ENCODE measurements at places on chromosomes 2 and 18. TPM values are rescaled to one million over a fixed set of nuclear protein-coding genes. Genes with fewer than 3 reads are reported as not detected.
A peak's percentile ranks its signal among the peaks of the same experiment; 100 is the strongest.

DNA sequence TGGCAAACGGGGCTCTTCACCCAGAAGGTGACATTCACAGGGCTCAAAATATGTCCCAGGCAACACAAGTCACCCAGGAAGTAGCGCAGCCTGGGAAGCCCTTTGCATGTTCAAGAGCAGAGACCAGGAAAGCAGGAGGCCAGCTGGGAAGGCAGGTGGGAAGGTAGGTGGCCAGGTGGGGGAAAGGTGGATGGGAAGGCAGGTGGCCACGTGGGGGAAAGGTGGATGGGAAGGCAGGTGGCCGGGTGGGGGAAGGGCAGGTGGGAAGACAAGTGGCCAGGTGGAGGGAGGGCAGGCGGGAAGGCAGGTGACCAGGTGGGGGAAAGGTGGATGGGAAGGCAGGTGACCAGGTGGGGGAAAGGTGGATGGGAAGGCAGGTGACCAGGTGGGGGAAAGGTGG, 102.7 kb downstream of the ZNF516 start:
- H3K27me3 ChIP-seq, result no peaks in the 10 kb centered on the region
- H3K4me3 ChIP-seq, result no peak overlapping the region
- H3K4me1 ChIP-seq, result no peaks in the 10 kb centered on the region
- no peak for DNase-seq

GRCh38 chr2:130763405-130763804, 8.1 kb downstream of the AMER3 start:
- DNase-seq, result no peak
- H3K4me3 ChIP-seq, result no peak overlapping the region
- no peaks in the 10 kb centered on the region for H3K36me3 ChIP-seq
- no peak overlapping the region for H3K27ac ChIP-seq

DNA sequence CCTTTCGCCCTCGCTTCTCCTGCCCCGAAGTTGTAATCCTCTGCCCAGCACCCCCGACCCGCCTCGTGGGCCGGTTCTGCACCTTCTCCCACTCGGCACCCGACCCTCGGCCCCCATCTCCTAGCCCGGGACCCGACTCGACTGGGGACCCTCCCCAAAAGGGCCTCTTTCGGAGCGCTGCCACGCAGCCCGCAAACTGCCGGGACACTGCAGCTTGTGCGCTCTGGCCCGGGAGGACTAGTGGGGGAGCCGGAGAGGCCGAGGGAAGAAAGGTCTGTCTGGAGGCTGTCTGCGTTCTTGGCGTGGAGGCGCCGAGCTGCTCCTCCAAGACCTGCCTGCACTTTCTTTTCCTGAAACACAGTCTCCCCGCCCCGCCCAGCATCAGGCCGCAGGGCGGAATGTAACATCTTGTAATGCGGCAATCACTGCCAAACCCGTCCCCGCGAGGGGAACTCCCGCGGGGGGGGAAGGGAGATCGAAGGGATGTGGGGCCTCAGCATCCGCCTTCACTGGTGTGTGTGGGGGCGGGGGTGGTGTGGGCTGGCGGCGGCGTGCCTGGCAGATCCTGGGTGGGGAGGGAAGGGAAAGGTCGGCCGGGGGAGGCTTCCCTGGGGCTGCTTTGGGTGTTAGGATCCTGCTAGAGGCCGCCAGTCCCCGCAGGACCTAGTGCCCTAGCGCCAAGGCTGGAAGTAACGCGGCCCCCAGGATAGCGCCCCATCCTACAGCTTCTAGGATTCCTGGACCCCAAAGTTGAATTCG, 7.4 kb downstream of the DLX2 start:
- DNase-seq, result peak; percentile 70
- peaks cover 73% of the 10 kb centered on the region for H3K27me3 ChIP-seq
- H3K4me1 ChIP-seq, result peaks cover 13% of the 10 kb centered on the region
- H3K36me3 ChIP-seq, result no peaks in the 10 kb centered on the region
- no peak overlapping the region for H3K27ac ChIP-seq

- no peak overlapping the region for H3K4me3 ChIP-seq
- no peaks in the 10 kb centered on the region for H3K36me3 ChIP-seq
- DNase-seq, result no peak
- H3K27ac ChIP-seq, result no peak overlapping the region
Observed at GRCh38 chr18:10120622-10121021, 206.8 kb downstream of the VAPA start.

Gene UBXN2A
- 9.7 TPM for total RNA-seq

- no peaks in the 10 kb centered on the region for H3K4me1 ChIP-seq
- H3K4me3 ChIP-seq, result no peak overlapping the region
- DNase-seq, result no peak
- H3K27ac ChIP-seq, result no peak overlapping the region
- H3K27me3 ChIP-seq, result no peaks in the 10 kb centered on the region
- H3K36me3 ChIP-seq, result no peaks in the 10 kb centered on the region
Observed at GRCh38 chr2:163135256-163135655, 296.7 kb upstream of the KCNH7 start.

GRCh38 chr2:100189387-100189786, 47.0 kb upstream of the AFF3 start:
- no peak overlapping the region for H3K27ac ChIP-seq
- no peaks in the 10 kb centered on the region for H3K4me1 ChIP-seq
- no peaks in the 10 kb centered on the region for H3K27me3 ChIP-seq
- H3K4me3 ChIP-seq, result no peak overlapping the region
- no peaks in the 10 kb centered on the region for H3K36me3 ChIP-seq

GRCh38 chr2:213086050-213086449, 65.4 kb downstream of the IKZF2 start:
- no peaks in the 10 kb centered on the region for H3K27me3 ChIP-seq
- H3K27ac ChIP-seq, result no peak overlapping the region
- no peaks in the 10 kb centered on the region for H3K36me3 ChIP-seq

Gene SFT2D3
- 22.2 TPM for total RNA-seq

Gene ALPP
- 0.97 TPM for total RNA-seq

DNA sequence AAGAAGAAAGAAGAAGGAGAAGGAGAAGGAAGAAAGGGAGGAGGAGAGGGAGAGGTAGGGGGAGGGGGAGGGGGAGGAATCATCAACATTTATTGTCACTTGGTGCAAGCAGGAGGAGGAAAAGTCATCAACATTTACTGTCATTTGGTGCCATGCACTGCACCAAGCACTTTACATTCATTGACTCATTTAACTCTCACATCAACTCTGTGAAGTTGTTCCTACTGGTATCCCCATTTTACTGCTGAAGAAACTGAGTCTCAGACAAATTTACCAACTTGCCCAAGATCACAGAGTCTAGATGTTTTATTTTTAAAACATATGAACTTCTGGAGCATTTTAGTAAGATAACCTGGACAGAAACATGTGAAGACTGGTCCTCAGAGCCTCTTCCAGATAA, 46.7 kb upstream of the NEB start:
- no peaks in the 10 kb centered on the region for H3K36me3 ChIP-seq
- no peaks in the 10 kb centered on the region for H3K4me1 ChIP-seq
- H3K27me3 ChIP-seq, result no peaks in the 10 kb centered on the region
- H3K27ac ChIP-seq, result no peak overlapping the region
- H3K4me3 ChIP-seq, result no peak overlapping the region

Gene LTBP1
- 99.8 TPM for total RNA-seq

Gene TRAF3IP1
- total RNA-seq, result 18.5 TPM

- no peak for DNase-seq
- no peaks in the 10 kb centered on the region for H3K27me3 ChIP-seq
- H3K36me3 ChIP-seq, result no peaks in the 10 kb centered on the region
- H3K4me1 ChIP-seq, result no peaks in the 10 kb centered on the region
- no peak overlapping the region for H3K27ac ChIP-seq
- H3K4me3 ChIP-seq, result no peak overlapping the region
Observed at GRCh38 chr2:194116861-194117260, 1540.2 kb upstream of the SLC39A10 start.

DNA sequence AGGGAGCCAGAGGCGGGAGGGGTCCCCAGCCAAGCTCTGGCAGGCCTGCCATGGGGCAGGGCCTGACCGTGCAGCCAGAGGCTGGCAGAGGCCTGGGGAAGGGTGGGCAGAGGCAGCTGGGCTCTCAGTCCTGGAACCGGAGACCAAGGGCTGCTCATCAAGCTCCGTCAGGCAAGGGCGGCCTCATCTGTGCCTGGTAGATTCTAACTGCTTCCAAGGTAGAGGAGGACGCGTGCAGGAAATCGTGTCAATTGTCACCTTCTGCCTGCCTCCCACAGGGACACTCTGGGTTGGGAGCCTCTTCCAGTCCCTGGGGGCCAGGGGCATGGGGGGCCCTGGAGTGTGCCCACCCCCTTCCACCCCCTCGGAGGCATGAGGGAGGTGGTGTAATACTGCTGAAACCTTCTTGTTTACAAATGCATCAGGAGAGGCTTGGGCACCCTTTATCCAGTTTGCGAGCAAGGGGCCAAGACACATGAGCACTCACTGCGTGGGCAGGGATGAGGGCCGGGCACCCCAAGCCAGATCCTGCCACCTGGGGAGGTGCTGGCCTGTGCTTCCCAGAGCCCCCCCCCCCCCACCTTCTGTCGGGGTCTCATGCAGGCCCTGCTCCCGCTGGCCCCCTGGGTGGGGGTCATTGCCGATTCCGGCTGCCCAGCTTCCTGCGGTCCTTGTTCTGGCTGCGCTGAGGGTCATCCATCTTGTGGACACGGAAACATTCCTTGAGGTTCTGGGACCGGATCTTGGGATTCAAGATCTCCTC, 9.0 kb downstream of the SNORC start:
- H3K4me1 ChIP-seq, result no peaks in the 10 kb centered on the region
- H3K27me3 ChIP-seq, result no peaks in the 10 kb centered on the region
- H3K4me3 ChIP-seq, result no peak overlapping the region
- no peak overlapping the region for H3K27ac ChIP-seq
- H3K36me3 ChIP-seq, result no peaks in the 10 kb centered on the region

Gene SCG2
- 1.0 TPM for total RNA-seq
